ENCODE measurements at places on chromosomes 4 and X.

GRCh38 chr4:141335166-141335565, 114.5 kb downstream of the ZNF330 start:
- no peak for DNase-seq

GRCh38 chr4:149055624-149056023, 613.4 kb upstream of the NR3C2 start:
- no peak for DNase-seq

DNA sequence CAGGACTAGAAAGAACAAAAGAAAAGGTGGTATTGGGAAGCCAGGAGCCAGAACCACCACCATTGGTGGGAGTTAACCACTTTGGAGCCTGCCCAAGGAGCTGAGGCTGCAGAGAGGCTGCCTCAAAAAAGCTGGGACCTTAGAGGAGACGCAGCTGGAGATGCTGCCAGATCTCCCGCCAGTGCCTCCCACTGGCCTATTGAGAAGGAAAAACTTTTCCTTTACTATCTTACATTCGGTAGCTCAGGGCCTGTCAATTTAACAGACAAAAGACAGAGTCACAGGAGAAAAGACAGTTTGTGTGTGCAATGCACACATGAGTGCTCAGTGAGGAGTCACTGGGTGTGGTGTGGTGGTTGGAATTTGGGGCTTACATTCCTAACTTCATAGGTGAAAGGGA, 52.4 kb upstream of the HPSE start:
- no peak for DNase-seq

- DNase-seq, result no peak
Measured at GRCh38 chr4:161256716-161257115, 907.1 kb downstream of the FSTL5 start.

DNA sequence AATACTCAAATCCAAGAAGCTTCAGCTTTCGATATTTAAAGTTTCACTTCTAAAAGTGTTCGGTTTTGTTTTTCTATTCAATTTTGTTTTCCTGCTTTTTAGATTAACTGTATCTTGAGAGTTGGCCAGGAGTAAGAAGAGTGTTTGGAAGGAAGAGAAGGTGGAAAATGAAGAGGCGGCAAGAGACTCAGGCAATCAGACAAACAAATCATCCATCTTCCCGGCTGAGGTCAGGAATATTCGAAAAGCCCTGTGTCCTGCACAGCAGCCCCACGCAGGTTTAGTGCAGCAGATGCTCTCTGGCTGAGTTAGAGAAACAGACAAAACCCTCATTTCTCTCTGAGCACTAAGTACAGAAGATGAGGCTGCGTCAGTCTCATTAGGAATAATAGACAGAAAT, 330.3 kb upstream of the NOCT start:
- no peak for DNase-seq

DNA sequence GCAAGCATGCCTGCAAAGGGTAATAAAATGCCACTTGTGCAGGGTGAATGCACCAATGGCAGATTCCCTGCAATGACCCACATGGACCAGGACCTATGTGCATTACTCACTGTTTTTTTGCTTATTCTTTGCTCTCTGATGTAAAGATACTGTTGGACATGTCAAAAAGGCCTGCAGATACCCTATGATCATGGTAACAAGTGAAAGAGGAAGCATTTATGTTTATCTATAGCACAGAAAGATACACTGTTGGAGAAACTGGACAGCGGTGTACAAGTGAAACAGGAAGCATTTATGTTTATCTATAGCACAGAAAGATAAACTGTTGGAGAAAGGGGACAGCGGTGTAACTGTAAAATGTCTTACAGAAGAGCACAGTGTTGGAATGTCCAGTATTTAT, 127.5 kb downstream of the PAPSS1 start:
- DNase-seq, result no peak

- DNase-seq, result no peak
Measured at GRCh38 chr4:106046083-106046482, 150.8 kb downstream of the NPNT start.

DNA sequence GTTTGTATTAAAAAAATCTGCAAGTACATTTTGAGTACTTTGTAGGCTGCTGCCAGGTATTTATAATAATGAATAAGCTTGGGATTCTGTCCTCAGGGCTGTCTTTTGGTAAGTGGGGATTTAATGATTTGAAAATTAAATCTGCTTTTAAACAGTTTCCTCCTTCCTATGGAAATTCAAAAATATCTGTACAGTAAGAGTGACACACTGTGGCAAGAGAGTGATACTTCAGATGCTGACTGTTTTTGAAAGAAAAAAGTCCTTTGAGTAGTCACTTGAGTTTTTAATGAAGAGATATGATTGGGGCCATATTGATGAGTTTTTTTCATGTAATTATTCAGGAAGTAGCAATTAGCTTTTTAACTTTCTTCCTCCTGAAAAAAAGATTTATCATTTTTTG, 49.2 kb downstream of the SMARCAD1 start:
- DNase-seq, result no peak

- peak; percentile 23 for DNase-seq
Measured at GRCh38 chrX:71109051-71109450, 2.3 kb downstream of the IL2RG start.

DNA sequence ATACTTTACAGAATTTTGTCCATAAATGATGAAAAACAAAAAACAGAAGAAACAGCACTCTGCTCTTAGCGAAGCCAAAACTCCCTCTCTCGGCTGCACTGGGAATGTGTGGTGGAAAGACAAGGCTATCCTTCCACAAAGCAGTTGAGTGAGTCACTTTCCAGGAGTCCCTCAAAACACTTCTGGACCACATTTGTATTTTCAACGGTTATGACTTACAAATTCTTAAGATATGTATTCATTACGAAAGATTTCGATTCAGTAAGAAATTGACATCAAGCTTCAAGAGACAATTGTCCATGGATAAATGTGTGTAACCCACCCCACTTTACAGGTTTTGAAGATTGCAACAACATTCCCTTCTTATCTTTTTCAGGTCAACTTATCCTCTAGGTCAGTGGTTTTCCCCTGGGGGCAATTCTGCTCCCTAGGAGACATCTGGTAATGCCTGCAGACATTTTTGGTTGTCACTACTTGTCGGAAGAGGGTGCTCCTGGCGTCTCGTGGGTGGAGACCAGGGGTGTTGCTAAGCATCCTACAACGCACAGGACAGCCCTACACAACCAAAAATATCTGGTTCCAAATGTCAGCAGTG, 66.7 kb upstream of the MTNR1A start:
- DNase-seq, result no peak

DNA sequence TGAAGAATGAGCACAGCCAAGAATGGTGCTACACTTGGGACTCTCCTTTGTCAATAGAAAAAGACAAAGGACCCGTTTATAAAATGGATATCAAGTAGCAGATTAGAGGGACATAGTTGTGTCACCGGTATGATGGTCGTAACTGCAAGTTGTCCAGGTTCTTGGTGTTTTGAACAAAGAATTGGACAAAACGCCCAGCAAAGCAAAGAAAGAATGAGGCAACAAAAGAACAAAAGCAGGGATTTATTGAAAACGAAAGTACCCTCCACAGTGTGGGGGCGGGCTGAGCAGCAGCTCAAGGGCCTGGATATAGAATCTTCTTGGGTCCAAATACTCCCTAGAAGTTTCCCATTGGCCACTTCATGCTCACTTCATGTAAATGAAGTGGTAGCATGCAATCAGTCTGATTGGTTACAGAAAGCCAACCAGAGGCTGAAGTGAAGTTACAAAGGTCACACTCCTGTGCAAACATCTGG, 54.7 kb downstream of the SHROOM3 start:
- DNase-seq, result peak; percentile 12

- DNase-seq, result peak; percentile 22
Measured at GRCh38 chrX:40952855-40953254, 132.4 kb upstream of the USP9X start.

DNA sequence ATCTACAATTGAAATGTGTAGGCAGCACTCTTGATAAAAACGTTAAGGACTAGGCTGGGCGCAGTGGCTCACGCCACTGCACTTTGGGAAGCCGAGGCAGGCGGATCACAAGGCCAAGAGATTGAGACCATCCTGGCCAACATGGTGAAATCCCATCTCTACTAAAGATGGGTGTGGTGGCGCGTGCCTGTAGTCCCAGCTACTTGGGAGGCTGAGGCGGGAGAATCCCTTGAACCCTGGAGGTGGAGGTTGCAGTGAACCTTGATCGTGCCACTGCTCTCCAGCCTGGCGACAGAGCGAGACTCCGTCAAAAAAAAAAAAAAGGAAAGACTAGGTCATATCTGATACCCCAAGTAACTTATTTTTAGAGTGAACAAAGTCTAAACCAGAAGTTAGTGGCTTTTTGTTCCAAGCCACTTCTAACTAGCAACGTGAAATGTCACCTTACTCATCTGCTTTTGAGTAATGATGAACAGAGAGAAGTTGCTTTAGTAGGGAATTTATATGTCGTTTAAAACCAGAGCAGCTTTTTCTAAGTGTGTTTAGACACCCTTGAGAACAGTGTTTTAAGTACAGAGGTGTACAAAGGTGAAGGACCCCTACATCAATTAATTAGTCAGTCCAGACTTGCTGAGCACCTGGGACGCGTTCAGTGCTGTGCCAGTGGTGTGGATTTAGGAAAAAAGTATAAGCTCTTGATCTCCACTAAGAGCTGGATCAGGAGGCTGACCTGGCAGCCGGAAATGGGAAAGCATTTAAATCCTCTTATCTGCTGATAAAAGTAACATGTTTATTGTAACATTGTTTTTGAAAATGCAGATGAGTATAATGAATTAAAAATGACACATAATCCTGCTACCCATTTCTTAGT, 23.5 kb downstream of the SPRY1 start:
- DNase-seq, result no peak

- DNase-seq, result no peak
Measured at GRCh38 chr4:55127521-55127920, 2.1 kb upstream of the KDR start.

DNA sequence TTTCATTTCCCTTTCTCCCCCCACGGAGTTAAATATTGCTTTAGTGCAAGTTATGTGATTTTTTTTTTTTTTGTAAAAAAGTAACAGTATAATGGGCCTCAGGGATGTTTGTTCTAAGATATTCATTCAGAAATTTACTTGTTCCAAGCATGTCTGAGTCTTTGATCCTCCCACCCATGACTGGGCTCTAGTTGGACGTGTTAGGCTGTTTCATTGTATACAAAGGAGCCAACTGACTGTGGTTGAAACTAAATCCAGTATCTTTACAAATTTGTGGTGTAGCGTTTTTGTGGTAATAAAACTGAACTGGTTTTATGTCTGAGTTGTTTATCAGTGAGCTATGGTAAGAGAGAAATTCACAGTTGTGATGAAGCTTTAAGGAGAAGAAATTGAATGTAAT, 74.1 kb downstream of the DOCK11 start:
- DNase-seq, result peak; percentile 51

DNA sequence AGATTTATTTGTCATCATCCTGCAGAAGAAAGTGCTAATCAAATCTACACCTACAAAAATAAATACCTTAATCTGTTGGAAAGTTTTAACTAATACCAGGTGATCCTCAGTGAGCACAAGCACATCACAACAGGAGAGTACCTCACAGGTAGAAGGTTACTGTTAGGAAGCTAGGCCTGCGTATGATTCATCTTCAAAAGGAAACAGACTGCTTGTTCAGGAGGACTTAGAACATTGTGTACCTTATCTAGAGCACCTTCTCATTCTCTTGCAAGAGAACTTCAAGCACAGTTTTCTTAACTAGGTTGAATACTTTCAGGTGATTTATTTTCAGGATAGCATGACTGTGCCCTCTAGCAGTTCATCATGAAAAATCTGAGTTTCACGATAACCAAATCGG, 54.2 kb downstream of the MND1 start:
- DNase-seq, result no peak

DNA sequence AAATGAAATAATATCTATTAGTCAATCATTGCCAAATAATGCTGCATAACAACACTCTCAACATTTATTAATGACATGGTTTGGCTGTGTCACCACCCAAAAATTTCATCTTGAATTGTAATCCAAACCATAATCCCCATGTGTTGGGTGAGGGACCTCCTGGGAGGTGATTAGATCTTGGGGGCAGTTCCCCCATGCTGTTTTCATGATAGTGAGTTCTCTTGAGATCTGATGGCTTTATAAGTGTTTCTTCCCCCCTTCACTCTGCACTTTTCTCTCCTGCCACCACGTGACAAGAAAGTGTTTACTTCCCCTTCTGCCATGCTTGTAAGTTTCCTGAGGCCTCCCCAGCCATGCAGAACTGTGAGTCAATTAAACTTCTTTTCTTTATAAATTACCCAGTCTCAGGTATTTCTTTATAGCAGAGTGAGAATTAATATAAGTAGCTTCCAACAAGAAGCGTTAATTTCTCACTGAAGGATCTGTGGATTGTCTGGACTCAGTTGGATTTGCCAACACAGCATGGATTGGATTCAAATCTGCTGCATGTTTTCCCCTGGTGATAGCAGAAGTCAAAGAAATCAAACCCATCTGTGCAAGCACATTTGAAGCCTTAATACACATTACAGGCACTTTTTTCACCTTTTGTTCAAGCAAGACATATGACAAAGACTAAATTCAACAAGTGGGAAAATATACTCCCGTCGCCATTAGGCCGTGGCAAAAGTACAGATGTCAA, 216.6 kb downstream of the PDGFC start:
- no peak for DNase-seq

DNA sequence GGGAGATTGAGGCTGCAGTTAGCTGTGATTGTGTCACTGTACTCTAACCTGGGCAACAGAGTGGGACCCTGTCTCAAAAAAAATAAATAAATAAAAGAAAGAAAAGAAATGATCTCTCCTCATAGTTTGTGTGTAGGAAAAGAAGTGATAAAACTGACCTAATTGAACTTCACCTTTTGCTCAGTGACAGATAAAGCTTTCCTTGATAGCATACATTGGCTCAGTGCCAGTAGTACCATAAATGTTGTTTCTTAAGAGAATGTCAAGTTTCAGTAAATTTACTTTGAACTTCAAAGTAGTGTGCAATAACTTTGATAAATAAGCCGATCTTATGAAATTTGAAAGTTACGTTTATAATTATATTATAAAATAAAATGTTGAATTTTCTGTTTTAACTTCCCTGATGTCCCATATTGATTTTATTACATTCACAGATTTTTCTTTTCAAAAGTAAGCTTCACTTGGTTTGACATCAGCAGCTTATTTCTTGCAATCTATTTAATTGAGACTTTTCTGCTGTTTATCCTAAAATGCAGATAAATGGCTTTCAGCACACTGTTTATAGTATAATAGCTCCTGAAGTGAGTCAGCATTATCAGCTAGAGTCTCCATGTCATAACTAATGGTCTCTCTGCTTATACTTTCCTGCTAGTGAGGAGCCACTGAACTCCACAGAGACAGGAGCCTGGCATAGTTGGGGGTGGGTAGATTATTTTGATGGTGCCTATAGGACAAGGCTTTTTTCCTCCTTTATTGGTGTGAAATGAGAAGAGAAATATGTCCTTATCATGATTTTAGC, 330.1 kb downstream of the BMPR1B start:
- DNase-seq, result no peak

DNA sequence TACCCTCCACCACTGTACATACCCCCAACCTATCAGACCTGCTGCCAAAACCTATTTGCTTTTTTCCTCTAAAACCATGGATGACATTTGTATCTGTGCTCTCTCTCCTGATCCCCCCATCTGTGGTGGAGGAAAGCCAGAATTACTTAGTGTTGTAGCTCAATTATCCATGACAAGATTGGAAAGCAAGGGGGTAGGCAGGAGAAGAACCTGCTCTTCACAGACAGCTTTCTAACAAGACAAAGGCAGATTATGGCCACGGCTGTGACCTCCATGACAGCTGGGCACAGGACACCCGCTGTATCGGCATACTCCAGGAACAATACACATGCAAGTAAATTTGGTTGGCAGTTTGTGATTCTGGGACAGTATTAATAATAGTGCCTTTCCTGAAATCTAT, 186.7 kb downstream of the ENOX2 start:
- no peak for DNase-seq

All from activated CD4-positive, alpha-beta T cell treated with anti-CD3 and anti-CD28 coated beads for 36 hours (primary cell).